NCI-H1694 (cell line): ENCODE measurements at places on chromosomes 11 and 22.

DNA sequence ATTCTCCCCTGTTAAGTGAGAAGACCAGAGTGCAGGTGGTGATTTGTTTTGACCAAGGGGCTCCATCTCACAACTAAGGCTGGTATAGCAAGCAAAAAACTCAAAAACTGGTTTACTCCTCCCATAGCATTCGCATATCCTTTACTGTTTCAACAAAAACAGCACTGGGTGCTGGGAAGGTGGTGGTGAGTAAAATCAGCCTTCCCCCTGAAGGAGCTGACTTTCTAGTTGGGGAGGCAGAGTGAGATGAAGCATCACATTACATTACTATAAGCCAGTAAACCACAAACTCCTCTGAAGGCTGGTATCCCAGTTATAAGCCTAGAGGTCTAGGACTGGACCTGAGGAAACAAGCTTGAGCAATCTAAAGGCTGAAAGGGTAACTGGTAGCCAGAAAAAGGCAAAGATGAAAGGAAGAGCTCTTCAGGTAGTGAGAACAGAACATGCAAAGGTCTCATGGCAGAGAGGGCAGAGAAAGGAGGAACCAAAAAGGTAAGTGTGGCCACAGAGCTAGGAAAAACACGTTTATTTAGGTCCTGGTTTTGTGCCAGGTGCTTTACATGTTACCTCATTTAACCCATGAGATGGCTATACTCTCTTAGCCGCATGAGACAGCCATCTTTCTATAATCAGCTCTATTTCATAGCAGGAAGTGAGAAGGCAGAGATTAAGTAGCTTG lies 22.3 kb downstream of the TMEM123 start:
- no peak for DNase-seq

GRCh38 chr11:60889869-60890311 lies 16.5 kb downstream of the PRPF19 start:
- DNase-seq = no peak

DNA sequence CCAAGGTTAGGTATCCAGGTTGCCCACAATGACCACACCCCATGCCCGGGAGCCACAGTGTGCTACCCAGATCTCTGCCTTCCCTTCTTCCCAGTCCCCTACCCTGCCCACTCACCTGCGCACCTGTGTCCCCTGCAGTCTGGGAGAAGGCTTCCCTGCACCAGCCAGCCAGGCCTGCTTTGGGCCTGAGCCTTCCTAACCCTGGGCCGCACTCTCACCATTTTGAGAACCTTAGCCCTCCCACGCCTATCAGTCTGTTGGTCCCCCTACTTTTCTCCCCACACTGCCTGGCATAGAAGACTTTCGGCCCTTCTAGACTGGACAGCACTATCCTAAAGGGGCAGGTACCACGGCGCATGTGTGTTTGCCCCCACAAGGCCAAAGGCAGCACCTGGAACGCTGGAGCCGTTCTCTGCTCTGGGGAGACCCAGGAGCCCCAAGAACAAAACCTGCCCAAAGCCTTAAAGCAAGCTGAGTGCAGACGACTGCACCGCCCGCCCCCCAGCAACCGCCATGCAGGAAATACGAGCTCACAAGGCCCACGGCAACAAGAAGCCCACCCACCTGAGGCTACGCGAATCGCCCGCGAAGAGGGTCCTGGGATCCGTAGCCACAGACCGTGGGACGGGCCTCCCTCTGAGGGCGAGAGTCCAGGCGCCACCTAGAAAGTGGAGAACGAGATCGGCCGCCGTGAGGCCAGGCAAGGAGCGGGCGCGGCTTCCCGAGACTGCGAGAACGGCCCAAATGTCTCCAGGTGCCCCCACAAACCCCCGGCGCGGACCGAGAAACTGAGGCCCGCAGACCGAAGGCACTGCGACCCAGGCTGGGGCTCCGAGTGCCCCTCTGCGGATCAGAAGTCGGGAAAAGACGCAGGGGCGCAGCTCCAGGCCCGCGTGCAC lies 546 bp downstream of the GNB1L start:
- DNase-seq = no peak

DNA sequence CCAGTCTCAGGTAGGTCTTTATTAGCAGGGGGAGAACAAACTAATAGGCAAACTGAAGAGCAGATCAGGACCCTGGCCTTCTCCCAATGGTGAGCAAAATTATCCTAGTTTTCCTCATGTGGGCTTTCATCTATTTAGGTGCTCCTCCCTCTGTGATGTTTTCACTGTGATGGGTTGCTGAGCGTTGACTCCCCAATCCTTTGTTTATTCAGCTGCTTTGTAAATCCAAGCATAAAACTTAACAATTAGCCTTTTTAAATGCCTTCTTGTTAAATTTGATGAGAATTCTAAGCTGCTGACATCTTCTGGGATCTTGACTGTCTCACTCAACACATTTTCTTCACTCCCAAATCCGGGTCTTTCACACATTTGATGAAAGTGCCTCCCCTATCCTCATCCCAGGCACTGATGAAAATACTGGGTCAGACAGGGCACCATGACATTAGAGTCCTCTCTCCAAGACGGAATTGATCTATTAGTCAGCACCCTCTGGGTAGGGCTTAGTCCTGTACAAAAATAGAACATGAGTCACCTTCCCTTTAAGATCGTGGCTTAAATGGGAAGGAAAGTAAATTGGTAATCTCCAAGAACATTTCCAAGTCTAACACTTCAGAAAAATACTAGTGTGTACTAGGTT lies 199.3 kb upstream of the ISX start:
- DNase-seq = no peak

DNA sequence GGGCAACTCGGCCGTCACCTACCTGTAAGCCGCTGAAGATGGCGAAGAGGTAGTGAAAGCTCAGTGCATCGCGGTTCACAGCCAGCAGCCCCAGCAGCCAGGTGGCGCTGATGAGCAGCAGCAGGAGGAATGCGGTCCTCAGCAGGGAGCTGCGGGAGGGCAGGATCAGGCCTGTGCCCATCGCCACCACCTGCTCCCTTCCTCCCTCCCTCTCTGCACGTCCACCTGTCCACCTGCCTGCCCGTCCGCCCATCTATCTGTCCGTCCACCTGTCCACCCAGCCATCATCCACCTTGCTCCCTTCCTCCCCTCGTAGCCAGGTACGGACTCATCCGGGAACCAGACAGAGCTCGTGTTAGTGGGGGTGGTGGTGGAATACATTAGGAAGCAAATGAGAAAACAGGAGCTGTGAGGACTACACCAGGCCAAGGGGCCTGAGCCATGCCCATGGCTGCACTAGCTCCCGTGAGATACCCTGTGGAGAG lies 32.2 kb downstream of the TRMU start:
- DNase-seq = peak; percentile 86

GRCh38 chr11:44592125-44592940 lies 26.9 kb downstream of the CD82 start:
- no peak for DNase-seq

DNA sequence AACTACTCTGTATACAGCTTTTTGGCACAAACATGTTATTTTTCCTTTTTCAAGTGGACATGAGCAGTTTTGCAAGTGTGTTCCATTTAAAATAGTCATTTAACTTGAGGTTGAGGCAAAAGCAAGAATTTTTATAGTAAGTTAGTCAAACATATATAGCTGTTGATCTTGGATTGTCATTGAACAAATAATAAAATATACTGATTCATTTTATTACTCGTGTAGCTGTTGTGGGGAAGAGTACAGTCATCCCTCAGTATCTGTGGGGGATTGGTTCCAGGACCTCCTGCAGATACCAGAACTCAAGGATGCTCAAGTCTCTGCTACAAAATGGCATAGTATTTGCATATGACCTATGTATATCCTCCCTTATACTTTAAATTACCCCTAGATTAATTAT lies 45.3 kb downstream of the EXT2 start:
- DNase-seq = no peak

DNA sequence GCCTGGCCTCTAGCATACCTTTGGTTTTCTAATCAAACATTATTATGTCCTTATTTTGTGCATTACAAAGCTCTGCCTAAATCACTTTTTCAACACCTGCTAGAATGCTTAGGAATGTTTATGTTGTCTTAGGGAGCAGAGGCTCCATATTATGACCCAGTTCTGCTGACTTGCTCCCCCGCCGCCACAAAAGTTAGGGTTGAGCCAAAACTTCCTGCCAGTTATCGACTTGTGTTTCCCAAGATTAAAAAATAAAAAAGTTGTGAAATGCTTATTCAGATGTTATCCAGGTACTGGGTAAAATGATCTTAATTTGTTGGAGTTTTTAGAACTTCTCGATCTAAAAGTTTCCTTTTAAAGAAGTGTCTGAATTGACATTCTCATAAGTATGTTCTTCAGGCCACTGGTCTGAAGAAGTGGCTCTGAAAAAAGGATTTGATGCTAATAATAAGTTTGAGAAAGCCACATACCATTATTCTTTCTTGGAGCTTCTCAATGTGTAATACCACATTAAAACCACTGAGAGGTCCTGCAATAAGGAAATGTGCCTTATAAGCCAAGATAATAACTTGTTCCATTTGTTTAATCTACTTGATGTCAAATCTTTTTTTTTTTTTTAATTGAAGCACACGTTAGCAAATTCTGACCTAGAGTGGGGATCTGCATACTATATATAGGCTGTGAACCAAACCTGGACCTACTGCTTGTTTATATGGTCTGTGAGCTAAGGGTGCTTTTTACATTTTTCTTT lies 2.2 kb downstream of the RNF185 start:
- DNase-seq = no peak

DNA sequence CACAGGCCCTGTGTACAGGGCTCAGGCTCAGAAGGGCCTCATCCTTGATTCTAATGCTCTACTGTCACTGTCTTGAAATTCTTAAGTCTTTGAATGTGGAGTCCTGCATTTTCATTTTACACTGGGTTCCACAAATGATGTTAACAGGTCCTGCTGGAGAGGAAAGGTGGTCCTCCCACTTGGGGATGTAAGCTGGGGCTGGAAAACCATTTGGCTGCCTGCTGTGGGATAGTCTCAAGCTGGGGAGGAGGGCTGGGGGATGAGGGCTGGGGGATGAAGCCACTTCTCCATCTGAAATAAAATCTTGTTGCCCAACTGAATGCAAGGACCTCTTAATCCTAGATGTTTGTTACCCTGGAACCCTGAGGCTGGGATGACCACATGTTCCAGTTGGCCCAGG lies 423.0 kb downstream of the TENM4 start:
- no peak for DNase-seq

- DNase-seq = no peak
Measured at GRCh38 chr11:94049351-94049750, 28.2 kb downstream of the HEPHL1 start.

GRCh38 chr11:17610085-17610894 lies 63.2 kb downstream of the OTOG start:
- no peak for DNase-seq

GRCh38 chr11:70608568-70609470 lies 210.5 kb downstream of the CTTN start:
- no peak for DNase-seq

DNA sequence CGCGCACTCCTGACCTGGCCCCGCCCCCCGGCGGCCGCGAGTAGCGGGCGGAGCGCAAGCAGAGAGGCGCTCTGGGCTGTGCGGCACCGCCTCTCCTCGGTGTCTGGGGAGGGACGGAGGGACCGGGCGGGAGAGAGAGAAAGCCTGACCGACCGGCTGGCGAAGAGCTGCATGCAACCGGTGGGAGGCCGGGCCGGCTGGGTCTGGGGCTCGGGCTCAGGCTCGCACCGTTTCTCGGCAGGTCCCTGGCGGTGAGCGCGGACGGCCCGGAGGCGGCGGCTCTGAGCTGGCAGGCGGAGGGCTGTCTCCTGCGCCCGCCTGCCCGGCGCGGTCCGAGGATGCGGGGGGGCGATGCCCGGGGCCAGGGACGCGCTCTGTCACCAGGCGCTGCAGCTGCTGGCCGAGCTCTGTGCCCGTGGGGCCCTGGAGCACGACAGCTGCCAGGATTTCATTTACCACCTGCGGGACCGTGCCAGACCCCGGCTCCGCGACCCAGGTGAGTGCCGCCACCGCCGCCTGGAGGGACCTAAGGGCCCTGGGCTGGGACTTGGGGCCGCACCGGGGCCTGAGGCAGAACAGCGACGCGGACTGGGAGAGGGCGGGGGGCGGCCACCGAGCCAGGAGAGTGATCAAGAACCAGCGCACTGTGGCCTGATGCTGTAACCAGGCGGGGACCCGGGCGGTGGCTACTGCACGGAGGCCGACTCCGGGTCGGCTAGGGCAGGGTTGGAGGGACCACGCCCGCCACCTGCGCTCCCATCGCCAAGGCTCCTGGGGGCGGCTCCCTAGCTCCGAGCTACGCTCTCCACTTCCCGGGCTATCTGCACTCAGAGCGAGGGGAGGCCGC lies at the start of gene SYT9:
Gene SYT9, plus strand, starts transcription at position 69 of the 847 bp plus-strand sequence. Its CDS starts 283 bp downstream, at position 352.
- DNase-seq = no peak

- no peak for DNase-seq
Measured at GRCh38 chr11:89490981-89491690, at the start of gene NOX4. Gene NOX4 (minus strand): TSS chr11:89491375. CDS start chr11:89491246, 129 bp downstream.

GRCh38 chr11:103125462-103125861 lies 16.2 kb downstream of the DYNC2H1 start:
- no peak for DNase-seq
